Right atrium auricular region (tissue), 2 donors: ENCODE measurements at places on chromosomes 1 and 21. TPM values are rescaled to one million over a fixed set of nuclear protein-coding genes. Genes with fewer than 3 reads are reported as not detected.

Gene NTNG1
- total RNA-seq: 1.8 TPM

Gene OR2L2
- total RNA-seq: not detected

Gene NID1
- total RNA-seq: 95.1 TPM

DNA sequence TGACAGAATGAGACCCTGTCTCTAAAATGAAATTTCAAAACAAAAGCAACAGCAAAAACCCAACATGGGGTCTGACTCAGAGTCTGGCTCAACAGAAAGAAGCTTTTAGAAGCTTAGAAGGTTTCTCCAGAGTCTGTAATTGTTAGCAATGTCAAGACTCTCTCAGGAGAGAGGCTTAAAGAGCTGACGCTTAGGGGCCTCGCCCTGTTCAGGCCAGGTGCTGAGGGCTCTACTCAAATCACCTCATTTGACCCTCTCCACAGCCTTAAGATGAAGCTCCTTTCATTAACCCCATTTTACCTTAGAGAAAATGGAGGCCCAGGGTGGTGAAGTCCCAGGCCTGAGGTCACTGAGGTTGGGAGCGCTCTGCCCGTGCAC is 5.3 kb upstream of the KIF17 start:
- no peak for DNase-seq

DNA sequence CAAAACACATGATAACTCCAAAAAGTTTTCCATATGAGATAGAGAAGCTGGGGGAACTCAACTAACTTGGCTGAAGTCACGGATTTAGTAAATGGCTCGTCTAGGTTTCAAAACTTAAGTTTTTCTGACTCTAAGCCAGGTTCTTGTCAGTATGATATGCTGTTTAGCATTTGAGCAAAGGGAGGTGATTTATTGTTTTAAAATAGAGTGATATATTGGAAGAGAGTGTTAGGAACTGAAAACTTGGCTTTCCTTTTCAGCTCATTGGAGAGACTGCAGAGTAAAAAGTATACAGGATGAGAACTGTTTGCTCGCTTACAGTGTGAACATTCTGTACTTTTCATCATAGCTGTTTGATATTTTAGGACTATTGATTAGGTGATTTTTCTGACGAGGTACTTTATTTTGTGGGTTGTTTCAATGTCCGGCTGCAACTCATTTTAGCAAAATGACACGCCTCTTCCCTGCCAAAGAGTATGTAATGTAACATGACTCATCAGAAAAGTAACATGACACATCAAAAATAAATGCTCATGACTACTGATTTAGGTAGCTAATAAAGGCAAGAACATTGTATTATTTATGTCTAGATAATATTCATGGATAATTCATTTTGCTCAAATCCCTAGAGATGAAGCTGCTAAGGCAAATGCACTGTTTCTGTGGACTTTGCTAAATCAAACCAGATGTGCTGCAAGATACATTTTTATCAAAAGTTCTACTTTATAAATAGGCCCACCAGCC is 355.1 kb downstream of the GPATCH2 start:
- no peak for DNase-seq

GRCh38 chr1:201916649-201917249 is 28.1 kb downstream of the SHISA4 start:
- DNase-seq: peak; percentile 89
